ENCODE measurements at places on chromosomes 2 and 18.

- DNase-seq, result no peak
These were observed 17.7 kb upstream of the CYP1B1 start for GRCh38 chr2:38093527-38094165.

DNA sequence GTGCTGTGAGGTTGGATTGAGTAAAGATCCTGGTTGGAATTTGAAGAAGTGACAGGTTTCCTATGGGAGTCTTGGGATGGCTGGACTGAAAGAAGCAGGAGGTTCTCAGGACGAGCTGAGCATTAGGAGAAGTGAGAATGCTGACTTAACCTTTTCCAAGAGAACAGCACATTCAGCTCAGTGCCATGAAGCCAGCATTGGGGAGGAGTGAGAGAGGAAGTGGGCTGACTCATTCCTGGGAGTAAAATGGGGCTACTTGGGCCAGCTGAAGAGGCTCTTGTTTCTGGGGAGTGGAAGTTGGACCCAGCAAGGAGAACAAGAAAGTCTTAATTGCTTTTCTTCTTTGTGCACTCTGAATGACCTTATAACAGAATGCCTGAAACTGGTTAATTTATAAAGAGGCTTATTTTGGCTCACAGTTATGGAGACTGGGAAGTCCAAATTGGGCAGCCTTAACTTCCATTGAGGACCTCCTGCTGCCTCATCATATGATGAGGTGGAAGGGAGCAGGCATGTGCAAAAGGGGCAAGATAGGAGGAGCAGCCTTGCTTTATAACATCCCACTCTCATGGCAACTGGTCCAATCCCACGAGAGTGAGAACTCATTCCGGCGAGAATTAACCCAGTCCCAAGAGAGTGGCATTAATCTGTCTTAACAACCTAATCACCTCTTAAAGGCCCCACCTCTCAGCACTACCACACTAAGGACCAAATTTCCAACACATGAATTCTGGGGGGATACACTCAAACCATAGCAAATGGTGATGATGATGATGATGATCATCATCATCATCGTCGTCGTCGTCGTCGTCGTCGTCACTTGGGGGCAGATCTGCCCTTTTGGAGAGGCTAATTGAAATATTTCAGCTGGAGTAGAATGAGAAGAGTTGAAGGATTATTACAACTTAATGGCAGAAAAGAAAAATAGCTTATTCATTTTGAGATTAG is 26.1 kb downstream of the DGUOK start:
- no peak for DNase-seq

DNA sequence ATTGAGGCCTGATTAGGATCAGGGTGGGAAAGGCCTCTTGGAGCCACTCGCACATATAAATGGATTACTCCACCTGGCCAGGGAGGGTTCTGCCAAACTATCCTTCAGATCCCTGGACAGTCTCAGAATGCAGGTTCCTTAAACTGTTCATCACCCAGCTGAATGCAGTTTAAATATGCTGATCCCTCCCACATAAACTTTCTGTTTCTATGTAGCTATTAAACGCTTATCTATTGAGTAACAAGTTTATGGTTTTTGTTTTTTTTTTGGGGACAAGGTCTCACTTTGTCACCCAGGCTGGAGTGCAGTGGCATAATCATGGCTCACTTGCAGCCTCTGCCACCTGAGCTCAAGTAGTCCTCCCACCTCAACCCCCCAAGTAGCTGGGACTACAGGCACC is 1.9 kb downstream of the CAD start:
- DNase-seq, result no peak

GRCh38 chr2:138626148-138626547 is 124.6 kb downstream of the SPOPL start:
- no peak for DNase-seq

GRCh38 chr2:163640542-163641193 is 95.1 kb downstream of the FIGN start:
- DNase-seq, result no peak

- DNase-seq, result peak; percentile 26
These were observed 199.9 kb downstream of the HDAC4 start for GRCh38 chr2:239200646-239201530.

DNA sequence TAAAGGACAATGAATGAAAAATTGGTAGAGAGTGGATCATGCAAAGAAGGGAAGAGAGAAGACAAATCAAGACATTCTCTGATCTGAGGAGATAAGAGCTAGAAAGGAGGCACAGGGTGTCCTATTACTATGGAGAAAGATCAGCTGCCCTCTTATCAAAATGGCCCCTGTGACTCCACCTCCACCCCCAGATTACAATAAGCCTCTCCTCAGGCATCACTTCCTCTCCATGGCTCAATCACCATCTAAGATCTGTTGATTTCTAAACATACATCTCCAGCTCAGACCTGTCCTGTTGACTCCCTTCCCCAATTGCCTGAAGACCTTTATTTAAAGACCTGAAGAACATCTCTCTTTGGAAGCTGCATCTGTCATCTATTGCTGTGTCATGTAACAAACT is 43.2 kb downstream of the SP100 start:
- DNase-seq, result no peak

DNA sequence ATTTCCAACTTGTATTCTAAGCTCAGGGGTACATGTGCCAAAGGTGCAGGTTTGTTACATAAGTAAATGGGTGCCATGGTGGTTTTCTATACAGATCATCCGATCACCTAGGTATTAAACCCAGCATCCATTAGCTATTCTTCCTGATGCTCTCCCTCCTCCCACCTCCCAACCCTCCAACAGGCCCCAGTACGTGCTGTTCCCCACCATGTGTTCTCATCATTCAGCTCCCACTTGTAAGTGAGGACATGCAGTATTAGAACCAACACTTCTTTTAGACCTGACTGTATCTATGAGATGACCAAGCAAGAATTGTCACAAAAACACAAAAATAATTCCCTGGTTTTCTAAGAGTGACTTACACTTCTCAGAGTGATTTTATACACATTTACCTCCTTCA is 83.0 kb downstream of the VIT start:
- DNase-seq, result no peak

- DNase-seq, result no peak
These were observed 35.4 kb upstream of the ITGAV start for GRCh38 chr2:186554429-186554828.
